ENCODE measurements at places on chromosomes 5 and 9.

DNA sequence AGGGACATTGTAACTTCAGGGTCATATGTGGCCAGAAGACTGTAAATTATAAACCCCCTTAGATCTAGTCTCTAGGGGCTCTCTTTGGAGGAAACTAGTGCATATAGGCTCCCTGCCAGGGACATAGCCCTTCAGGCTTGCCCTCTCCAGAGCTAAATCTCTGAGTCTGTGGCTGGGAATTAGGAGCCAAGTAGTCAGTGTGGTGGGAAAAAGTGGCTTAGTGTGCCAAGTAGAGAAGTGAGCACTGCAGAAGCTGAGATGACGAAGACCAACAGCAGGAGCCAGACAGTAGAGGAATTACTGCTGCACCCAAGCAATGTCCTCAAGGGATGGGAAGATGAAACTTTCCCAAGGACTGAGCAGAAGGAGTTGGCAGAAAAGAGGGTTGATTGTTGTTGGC lies 71.2 kb downstream of the CWC27 start:
- H3K4me1 ChIP-seq: peaks cover 18% of the 10 kb centered on the region
- no peak for DNase-seq

DNA sequence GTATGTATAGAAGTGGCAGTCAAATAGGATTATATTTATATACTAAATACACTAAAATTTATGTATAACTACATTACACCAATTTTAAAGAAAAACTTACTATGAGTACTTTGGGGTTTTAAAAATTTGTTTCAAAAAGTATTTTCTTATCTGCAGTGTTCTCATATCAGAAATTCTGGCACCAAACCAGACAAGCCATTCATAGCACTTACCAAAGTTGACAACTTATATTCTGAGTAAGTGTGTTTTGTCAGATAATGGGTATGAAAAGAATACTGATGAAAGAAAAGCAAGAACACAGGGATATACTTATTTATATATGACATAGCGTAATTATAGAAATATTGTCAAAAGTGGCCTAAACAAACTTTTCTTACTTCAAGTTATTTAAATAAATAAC lies 67.5 kb downstream of the SPEF2 start:
- no peak overlapping the region for H3K4me3 ChIP-seq
- no peaks in the 10 kb centered on the region for H3K27me3 ChIP-seq
- H3K4me1 ChIP-seq: no peaks in the 10 kb centered on the region
- H3K36me3 ChIP-seq: no peaks in the 10 kb centered on the region
- DNase-seq: no peak

- DNase-seq: peak; percentile 89
- peak overlapping the region; percentile 68 for H3K27ac ChIP-seq
- no peaks in the 10 kb centered on the region for H3K27me3 ChIP-seq
- H3K4me1 ChIP-seq: peaks cover 13% of the 10 kb centered on the region
Observed at GRCh38 chr5:143033535-143034250, 263.5 kb downstream of the ARHGAP26 start.

DNA sequence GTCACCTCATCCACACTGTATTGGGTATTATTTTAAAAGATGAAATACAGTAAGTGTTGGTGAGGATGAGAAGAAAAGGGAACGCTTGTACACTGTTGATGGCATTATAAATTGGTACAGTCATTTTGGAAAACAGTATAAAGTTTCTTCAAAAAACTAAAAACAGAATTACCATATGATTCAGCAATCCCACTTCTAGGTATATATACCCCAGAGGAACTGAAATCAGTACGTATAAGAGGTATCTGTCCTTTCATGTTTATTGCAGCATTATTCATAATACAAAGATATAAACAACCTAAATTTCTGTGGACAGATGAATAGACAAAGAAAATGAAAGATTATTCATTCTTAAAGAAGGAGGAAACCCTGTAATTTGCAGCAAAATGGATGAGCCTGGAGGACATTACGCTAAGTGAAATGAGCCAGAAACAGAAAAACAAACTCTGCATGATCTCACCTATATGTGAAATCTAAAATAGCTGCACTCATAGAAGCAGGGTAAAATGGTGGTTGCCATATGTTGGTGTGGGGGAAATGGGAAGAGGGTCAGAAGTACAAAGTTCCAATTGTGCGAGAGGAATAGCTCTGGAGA lies 191.6 kb downstream of the TRIM36 start:
- H3K27ac ChIP-seq: no peak overlapping the region
- H3K4me3 ChIP-seq: no peak overlapping the region
- no peaks in the 10 kb centered on the region for H3K36me3 ChIP-seq
- H3K27me3 ChIP-seq: no peaks in the 10 kb centered on the region

- no peak overlapping the region for H3K4me3 ChIP-seq
- no peak overlapping the region for H3K27ac ChIP-seq
- no peaks in the 10 kb centered on the region for H3K36me3 ChIP-seq
- no peaks in the 10 kb centered on the region for H3K27me3 ChIP-seq
- no peak for DNase-seq
Observed at GRCh38 chr9:81264516-81264915, 424.8 kb downstream of the TLE1 start.

- no peak overlapping the region for H3K27ac ChIP-seq
- no peak for DNase-seq
- no peak overlapping the region for H3K4me3 ChIP-seq
- H3K4me1 ChIP-seq: peaks cover 2% of the 10 kb centered on the region
- no peaks in the 10 kb centered on the region for H3K27me3 ChIP-seq
Observed at GRCh38 chr5:81426359-81427030, 32.6 kb upstream of the ACOT12 start.

DNA sequence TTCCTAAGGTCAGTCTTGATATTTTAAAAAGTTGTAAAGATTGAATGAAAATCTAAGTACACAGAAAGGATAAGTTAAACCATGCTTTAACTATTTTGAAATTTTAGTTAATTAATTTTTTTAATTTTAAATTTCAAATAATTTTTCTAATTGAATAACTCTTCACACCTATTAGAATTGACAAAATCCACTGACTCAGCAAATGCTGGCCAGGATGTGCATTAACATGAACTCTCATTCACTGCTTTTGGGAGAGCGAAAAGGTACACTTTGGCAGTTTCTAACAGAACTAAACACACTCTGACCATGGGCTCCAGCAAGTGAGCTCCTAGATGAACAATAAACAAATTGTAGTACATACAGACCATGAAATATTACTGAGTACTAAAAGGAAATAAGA lies 209.5 kb downstream of the PTPRD start:
- no peak overlapping the region for H3K4me3 ChIP-seq
- H3K27ac ChIP-seq: no peak overlapping the region
- no peaks in the 10 kb centered on the region for H3K36me3 ChIP-seq

- H3K27me3 ChIP-seq: peaks cover 3% of the 10 kb centered on the region
- H3K4me3 ChIP-seq: no peak overlapping the region
- H3K27ac ChIP-seq: no peak overlapping the region
- H3K36me3 ChIP-seq: no peaks in the 10 kb centered on the region
- H3K4me1 ChIP-seq: no peaks in the 10 kb centered on the region
- DNase-seq: no peak
Observed at GRCh38 chr5:84274585-84275468, 109.9 kb downstream of the EDIL3 start.

DNA sequence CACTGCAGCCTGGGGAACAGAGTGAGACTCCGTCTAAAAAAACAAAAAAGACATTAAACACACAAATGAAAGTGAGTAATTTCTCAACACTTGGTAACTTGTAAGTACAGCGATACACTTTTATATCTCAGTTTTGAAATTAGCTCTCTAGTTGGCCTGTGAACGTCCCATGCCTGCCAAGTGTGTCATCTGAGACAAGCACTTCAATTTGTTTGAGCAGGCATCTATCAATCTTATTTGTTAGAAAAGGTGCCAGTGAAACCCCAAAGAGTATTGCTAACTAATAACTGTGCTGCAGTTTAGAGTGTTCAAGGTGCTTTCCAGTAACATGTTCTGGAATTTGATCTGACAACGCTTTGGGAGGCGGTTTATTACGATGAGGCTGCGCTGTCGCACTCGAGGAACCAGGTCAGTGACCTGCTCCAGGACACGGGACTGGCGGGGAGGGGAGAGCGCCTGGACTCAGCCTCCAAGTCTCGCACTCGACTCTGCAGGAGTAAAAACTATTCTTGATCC lies 1.1 kb upstream of the SPIN1 start:
- H3K4me1 ChIP-seq: peaks cover 13% of the 10 kb centered on the region
- H3K27ac ChIP-seq: peak overlapping the region; percentile 96
- H3K27me3 ChIP-seq: no peaks in the 10 kb centered on the region
- DNase-seq: no peak
- peaks cover 3% of the 10 kb centered on the region for H3K36me3 ChIP-seq

DNA sequence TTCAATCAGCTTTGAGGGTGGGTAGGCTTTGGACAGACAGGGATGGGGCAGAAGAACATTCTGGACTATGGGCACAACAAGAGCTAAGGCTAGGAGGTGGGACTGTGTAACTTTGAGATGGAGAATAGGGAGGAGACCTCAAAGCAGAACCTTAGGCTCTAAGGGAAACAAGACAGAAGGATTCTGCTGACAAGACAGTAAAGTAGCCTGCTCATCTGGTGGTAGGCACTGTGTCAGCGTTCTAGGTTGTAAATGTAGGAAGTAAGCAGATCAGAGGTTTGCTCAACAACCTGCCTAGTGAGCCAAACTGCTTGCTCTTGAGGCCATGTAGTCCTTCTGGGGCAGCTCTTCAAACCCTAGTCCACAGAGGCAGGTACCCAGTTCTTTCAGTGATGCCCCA lies 15.0 kb upstream of the IL12B start:
- DNase-seq: no peak
- no peaks in the 10 kb centered on the region for H3K36me3 ChIP-seq
- no peaks in the 10 kb centered on the region for H3K27me3 ChIP-seq
- no peak overlapping the region for H3K4me3 ChIP-seq
- peaks cover 22% of the 10 kb centered on the region for H3K4me1 ChIP-seq
- no peak overlapping the region for H3K27ac ChIP-seq

- H3K4me1 ChIP-seq: no peaks in the 10 kb centered on the region
- peak; percentile 11 for DNase-seq
- H3K4me3 ChIP-seq: no peak overlapping the region
- no peaks in the 10 kb centered on the region for H3K27me3 ChIP-seq
- H3K27ac ChIP-seq: no peak overlapping the region
Observed at GRCh38 chr5:132883261-132883834, 9.9 kb downstream of the LEAP2 start.

DNA sequence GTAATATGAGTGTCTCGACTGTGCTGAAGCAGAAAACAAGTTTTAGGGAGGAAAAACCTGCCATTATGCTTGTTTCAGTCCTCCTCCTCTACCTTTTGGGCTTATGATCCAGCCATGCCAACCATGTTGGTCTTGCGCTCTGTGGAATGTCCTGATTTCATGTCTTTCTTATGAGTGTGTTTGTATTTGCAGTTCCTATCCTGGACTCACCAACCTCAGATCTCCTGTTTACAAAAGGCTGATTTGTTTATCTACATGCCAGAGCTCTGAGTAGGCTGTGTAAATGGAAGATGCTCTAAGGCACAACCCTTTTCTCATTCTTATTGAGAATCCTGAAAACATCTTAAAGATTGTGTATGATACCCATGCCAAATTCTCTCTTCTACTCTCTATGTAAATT lies 138.6 kb downstream of the ARHGEF28 start:
- H3K4me1 ChIP-seq: peaks cover 23% of the 10 kb centered on the region
- H3K27ac ChIP-seq: peak overlapping the region; percentile 76
- H3K4me3 ChIP-seq: no peak overlapping the region
- no peak for DNase-seq

GRCh38 chr9:130020618-130021017 lies 22.4 kb downstream of the FNBP1 start:
- no peak overlapping the region for H3K27ac ChIP-seq
- H3K27me3 ChIP-seq: no peaks in the 10 kb centered on the region
- no peaks in the 10 kb centered on the region for H3K36me3 ChIP-seq
- no peak overlapping the region for H3K4me3 ChIP-seq

DNA sequence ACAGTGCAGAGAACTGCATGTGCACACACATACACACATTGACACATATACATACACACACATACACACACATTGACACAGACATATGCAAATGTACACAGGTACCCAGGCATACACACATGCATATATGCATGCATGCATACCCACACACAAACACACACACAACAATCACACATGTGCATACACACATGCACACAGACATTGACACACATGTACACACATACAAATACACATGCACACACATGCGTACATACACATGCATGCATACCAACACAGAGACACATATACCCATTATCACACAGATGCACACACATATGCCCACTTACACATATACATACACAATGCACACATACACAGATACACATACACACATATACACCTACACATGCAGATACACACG lies 299.6 kb upstream of the ADCY2 start:
- no peaks in the 10 kb centered on the region for H3K36me3 ChIP-seq
- no peak overlapping the region for H3K27ac ChIP-seq
- H3K4me1 ChIP-seq: no peaks in the 10 kb centered on the region

DNA sequence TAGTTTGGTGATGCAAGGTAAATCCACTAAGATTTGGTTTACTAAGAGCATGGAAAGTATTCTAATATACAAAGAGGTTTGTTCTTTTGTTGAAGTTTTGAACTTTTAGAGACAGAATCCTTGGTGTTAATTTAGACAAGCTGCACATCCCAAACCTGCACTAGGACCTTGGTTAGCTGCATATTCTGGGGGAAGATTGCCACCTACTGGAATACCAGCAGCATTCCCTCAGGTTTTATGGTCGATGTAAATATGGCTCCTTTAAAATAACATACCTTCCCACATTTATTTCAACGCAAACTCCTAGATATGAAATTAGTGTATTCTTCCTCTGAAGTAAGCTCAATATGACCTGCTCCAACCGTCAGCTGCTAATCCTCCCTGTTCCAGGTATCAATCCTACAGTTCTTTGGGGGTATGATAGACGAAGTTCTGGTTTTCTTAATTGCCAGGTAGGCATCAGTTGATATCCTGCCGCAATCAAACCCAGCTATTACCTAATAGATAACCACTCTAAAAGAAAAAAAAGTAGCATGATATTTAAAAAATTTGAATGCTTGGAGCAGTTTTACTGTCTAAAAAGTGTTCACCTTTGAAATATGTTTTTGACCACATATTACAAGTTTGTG lies 624.1 kb downstream of the ISL1 start:
- no peaks in the 10 kb centered on the region for H3K4me1 ChIP-seq
- DNase-seq: no peak
- no peak overlapping the region for H3K4me3 ChIP-seq
- no peak overlapping the region for H3K27ac ChIP-seq

DNA sequence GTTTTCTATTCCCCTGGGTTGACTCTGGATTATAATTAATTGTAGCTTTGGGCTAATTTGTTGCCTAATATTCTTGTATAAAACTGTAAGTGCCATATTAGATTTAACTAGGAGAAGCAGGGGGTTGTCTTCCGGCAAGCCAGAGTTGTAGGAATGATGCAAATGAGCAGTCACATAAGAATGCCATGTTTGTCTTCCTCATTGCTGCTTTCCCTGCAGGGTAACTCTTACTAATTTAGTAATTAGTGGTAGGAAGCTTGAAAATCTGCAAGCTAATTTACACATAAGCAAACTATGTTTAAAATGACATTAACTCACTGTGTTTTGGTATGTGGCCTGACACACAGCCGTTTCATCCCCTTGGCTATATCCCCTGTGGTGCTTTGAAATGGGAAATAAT lies 527.8 kb downstream of the KCTD16 start:
- no peaks in the 10 kb centered on the region for H3K4me1 ChIP-seq
- H3K27ac ChIP-seq: no peak overlapping the region
- H3K4me3 ChIP-seq: no peak overlapping the region
- H3K36me3 ChIP-seq: no peaks in the 10 kb centered on the region
